ENCODE measurements at places on chromosomes 6 and 20.
A peak's percentile ranks its signal among the peaks of the same experiment; 100 is the strongest.

- no peak for DNase-seq
These were observed 20.6 kb upstream of the TASP1 start for GRCh38 chr20:13659288-13659687.

DNA sequence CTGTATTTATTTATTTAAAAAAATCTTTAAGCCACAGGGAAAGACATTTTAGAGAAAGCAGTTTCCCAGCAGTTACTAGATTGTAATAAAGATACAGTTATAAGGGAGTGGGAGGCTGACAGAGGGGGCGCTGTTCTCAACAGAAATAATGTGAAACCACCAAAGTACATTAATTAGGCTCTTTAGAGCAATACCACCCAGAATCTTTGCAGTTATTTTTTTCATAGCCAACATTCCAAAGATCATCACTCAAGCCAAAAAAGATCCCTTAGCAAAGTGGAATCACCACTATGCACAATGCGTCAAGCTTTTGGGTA lies 331.3 kb upstream of the DEFB112 start:
- peak; percentile 9 for DNase-seq

GRCh38 chr6:47767102-47767501 lies 14.7 kb upstream of the OPN5 start:
- DNase-seq, result no peak

DNA sequence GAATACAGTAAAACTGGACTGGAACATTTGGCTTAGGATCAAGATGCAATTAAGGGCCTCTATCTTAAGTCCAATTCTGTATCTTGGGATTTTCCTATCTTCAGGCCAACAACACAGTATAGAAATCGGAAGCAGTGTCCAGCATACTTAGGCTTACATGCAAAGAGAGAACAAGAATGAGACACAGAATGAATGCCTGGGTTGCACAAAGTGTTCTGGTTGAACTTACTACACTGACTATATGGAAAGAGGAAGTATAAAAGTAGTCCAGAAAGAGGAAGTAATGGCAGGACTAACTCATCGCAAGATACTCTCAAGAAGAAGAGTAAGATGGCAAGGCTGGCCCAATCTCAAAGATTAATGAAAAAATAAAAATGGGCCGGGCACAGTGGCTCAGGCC lies 87.6 kb downstream of the BTBD9 start:
- DNase-seq, result no peak

DNA sequence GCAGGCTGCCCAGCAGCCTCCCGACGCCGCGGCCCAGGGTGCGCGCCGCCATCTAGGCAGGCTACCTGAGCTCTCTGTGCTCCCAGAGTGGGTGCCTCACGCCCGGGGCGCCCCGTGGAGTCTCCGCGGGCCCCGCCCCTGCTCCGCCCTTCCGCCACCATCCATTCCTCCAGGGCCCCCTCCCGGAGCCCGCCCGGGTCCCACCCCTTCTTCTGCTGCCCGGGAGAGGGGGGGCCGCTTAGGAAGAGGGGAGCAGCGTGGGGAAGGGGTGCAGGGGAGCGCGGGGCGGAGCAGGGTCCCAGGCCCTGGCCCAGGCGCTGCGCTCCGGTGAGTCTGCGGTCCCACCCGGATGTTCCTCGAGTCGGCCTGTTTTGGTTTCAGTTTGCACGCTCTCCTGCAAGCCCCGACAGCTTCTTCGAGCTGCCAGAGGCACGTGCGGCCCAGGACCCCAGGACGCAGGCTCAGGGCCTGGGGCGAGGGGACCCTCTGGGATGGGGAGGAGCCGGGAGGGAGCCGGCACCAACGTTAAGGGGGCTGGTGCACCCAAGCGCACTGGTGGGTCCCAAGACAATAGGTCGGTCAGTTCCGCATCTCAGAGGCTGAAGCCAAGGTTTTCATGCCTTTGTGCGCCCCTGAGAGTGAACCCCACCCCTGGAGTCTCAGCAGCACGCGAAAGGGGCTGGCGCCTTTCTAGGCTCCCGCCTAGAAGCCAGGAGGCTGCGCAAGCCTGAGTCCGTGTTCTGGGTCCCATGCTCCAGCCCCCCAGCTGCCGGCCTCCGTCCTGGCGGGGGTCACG lies at the start of gene ACSS1:
Gene ACSS1, minus strand, starts transcription at position 89 of the 796 bp plus-strand sequence. Its CDS starts 37 bp downstream, at position 52.
- peak; percentile 64 for DNase-seq

Data from iPS-NIHi11 (cell line).